Non-pigmented ciliary epithelial cell (primary cell): ENCODE measurements at places on chromosomes 2 and 18.

DNA sequence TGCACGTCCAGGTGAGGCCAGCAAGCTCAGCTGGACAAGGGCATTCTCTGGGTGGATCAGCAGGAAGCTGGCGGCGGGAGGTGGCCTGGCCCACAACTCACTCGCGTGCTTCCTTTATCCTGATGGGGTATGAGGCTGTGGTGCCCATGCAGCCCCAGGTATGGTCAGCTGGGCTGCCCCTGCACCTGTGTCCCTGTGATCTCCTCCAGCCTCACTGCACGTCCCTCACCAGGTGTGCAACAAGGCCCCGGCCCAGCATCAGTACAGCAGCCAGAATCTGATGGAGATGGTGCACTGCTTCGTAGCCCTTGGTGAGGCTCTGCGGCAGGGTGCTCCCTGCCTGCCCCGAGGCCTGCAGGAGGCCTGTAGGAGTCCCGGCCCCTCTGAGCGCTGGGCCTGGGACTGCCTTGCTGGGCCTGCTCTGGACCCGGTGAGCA is 17.6 kb downstream of the MROH2A start:
- DNase-seq = no peak

DNA sequence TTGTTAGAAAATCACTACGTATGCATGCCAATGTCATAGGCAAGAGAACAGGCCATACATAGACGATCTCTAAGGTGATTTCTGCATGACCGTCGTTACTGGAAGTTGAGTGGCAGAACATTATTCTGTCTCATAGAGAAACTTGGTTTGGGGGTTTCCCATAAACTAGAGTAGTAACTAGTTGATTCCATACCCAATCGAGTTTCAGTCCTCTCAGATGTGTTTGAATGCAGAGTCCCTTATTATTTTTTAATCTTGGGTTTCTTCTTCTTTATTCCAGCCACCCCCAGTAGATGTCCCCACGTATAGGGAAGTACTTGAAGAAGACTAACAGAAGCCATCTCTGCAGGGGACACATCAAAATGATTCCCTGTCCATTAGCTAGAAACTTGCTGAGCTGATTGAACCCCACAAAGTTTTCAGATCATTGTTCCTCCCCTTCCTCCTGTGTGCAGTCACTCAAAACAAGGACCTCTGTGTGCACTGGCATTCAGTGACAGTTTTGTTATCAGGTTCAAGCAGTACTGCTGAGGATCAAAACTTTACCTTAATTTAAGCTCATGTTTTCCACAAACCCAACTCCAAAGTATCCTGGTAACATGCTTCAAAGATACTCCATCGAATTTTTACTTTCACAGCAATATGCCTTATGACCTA is 68.4 kb upstream of the CDCA7 start:
- DNase-seq = no peak

DNA sequence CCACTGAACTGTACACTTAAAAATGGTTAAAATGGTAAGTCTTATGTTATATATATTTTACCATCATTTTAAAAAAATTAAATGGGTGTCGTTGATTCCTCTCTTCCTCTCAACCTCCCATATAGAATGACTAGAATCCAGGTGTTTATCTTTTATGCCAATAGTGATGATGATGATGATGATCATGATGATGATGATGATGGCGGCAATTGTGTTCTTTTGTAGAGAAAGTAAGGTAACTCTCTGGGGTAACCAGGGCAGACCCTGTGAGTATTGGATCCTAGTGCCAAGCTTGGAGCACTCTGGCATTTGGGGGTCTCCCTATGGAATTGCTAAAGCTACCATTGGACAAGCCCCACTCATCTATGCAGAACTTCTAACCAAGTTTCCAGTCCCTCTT is 113.6 kb downstream of the GLI2 start:
- DNase-seq = no peak

GRCh38 chr2:100302585-100302892 is 19.8 kb downstream of the LONRF2 start:
- no peak for DNase-seq

- DNase-seq = no peak
These were observed 726 bp downstream of the C2orf69 start for GRCh38 chr2:199911877-199912161.

GRCh38 chr2:134120406-134120732 is 133.5 kb upstream of the MGAT5 start:
- DNase-seq = no peak

- DNase-seq = no peak
These were observed 28.9 kb upstream of the LMAN1 start for GRCh38 chr18:59387687-59388565.

DNA sequence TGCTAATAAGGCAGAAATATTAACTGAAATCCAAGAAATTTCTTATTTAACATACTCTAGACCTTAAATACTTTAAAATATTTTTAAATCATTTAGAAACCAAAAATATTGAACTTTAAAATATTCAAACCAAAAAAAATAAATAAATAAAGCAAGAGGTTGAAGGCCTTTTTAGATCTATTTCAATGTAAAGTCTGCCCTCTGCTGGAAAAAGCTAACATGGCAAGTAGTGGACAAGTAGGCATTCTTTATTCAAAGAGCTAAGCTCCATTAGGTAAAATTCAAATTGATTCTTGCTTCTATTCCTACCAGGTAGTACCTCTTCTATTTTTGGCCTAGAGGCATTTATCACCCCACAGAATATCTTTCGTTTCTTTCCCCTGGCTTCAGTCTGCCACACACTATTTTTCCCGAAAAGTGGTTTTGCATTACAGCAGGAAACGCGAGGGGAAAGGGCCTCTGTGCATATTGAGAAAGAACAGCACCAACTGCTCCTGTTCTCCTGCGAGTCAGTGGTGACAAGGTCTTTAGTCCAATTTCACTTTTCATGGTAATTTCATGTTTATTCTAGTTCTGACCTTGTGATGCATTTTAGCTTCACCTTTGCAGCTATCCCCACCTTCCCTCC is 20.4 kb downstream of the IFIH1 start:
- peak; percentile 60 for DNase-seq

- DNase-seq = no peak
These were observed 309.3 kb upstream of the MYT1L start for GRCh38 chr2:2640371-2640770.
